Stimulated activated CD4-positive, alpha-beta T cell treated with anti-CD3 and anti-CD28 coated beads, Interleukin-4, amount 100 ng/mL, for 1 hour (primary cell): ENCODE measurements at places on chromosomes 2 and 18.

DNA sequence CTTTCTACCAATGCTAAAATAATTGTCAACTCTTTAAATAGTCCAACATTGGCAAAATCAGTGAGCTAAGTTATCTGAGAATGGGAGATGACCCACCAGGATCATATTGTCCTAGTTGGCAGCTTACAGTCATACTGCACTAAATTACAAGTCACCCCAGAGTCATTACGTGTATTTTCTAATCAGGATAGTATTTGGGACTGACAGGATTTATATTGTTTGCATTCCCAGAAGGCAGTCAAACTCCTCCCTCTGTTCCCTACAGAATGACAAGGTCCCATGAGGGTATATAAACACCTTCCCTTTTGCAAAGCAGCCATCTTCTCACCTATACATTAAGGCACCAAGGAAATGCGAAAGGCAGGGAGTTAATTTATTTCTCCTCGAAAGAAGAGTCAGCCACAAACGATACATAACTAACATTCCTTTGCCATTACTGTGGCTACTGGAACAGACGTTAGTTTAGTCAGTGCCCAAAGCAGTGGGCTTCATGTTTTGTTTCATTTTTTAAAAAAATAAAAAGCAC lies 125.3 kb downstream of the ANTXR1 start:
- DNase-seq, result no peak

- no peak for DNase-seq
These were observed 231.6 kb upstream of the ETAA1 start for GRCh38 chr2:67165523-67165990.

DNA sequence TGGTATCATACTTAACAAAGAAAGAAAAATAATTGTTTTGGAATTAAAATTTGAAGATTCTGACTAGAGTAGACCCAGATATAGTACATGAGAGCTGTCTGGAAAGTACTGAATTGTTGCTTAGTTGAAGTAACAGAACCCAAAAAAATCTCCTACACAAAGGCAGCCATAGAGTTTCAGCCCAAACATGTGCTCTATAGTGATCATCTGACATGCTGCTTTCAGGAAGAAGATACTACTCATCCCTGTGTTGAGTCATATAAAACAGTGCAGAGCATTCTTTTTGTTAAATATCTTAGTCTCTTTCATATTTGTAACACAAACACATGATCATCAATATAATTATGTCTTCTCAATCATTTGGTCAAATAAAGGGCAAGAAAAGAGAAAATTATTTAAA lies 84.8 kb upstream of the PTPRM start:
- no peak for DNase-seq

GRCh38 chr2:229930656-229931055 lies 8.4 kb downstream of the FBXO36 start:
- no peak for DNase-seq

DNA sequence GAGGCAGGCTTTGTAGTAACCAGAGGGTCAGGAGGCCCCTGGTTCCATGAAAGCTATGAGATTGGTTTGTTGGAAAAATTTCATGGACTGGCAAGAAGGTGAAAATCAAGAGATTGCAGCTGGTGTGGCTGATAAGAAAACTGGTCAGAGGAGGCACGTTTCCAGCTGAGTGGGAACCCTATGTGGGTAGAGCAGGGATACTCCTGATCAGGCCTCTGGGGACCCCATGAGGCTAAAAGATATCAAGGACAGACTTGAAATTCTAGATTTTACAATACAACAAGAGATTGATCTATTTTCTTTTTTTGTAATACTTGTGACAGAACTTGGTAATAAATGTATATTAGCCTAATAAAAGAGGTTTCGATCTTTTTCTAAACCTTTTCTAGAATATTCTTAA lies 1615.1 kb downstream of the DPP10 start:
- no peak for DNase-seq

- DNase-seq, result no peak
These were observed 1093.6 kb downstream of the SUCLG1 start for GRCh38 chr2:83365476-83365875.

- no peak for DNase-seq
These were observed 567.6 kb downstream of the KCNJ3 start for GRCh38 chr2:155266109-155266508.

DNA sequence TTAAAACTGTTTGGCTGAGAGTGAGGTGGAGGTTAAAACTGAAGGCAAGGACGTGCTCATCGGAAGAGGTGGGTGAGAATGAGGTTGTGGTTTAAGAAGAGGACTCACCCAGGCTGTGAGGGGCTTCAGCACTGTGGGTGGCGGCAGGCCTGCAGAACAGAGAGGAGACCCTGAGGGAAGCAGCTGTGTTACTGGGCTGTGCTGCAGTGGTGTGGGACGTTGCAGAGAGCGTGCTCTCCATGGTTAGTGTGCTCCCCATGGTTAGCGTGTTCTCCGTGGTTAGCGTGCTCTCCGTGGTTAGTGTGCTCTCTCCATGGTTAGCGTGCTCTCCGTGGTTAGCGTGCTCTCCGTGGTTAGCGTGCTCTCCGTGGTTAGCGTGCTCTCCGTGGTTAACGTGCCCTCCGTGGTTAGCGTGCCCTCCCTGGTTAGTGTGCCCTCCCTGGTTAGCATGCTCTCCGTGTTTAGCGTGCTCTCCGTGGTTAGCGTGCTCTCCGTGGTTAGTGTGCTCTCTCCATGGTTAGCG lies 68.5 kb upstream of the NFATC1 start:
- DNase-seq, result no peak

GRCh38 chr2:46999857-47000678 lies 84.5 kb upstream of the MCFD2 start:
- no peak for DNase-seq

DNA sequence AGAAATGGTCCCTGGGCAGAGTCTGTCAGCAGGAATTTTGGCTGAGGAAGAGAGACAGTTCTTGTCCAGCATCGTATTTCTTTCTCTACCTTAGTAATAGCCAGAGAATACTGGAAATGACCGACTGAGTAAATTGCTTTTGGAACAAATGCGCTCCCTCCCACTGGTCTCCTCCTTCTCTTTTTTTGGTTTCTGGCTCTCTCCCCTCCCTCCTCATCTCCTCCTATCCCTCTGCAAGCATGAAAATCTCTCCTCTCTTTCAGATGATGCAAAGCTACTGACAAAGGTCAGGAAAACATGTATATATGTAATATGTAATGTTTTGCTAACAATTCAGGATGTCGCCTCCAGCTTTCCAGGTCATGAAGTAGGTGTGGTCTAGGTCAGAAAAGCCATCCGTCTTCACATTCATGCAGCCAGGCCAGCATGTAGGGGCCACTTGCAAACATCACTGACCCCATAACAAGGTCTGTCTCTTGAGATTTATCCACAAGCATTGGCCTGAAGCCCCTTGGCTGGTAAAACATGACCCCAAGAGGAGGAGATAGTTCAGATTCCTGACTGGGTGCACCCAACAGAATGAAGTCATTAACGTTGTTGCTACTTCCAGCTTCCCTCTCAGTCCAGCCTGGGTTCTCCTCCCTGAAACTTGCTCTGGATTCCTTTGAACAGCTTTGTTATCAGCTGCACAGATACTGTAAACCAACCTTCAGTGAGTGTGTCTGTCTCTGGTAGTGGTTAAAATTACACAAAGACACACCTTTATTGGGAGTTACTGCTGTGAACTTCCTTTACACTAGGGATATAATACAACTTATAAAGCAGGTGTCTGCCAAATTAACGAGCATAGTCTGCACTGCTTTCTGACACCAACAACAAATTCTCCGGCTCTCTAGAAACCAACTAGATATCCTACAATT lies 864.4 kb upstream of the KLHL29 start:
- DNase-seq, result no peak

DNA sequence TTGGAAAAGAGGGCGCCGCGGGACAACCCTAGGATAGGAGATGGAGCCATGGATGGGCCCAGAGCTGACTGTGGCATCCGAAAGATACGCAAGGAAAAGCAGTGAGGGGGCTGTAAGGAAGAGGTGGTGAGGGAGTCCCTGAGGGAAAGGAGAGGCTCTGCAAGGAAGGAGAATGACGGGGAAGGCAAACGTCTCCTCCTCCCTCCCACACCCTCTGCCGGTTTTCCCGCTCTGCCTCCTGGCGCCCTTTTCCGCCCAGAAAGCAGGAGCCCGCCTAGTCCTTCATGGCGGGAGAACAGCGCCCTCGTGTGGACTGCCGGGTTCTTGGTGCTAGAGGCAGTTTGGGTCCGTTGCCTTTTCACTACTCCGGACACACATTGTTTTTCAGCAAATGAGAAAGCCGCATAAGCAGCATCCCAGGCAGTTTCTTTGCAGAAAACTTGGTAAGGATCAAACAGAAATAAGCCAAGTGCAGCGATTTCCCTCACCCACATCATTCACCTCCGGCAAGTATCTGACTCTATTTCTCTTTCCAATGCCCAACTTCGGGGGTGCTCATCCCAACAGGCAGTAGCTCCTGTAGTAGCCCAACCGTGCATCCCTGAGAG lies 200.4 kb downstream of the INO80D start:
- peak; percentile 60 for DNase-seq

DNA sequence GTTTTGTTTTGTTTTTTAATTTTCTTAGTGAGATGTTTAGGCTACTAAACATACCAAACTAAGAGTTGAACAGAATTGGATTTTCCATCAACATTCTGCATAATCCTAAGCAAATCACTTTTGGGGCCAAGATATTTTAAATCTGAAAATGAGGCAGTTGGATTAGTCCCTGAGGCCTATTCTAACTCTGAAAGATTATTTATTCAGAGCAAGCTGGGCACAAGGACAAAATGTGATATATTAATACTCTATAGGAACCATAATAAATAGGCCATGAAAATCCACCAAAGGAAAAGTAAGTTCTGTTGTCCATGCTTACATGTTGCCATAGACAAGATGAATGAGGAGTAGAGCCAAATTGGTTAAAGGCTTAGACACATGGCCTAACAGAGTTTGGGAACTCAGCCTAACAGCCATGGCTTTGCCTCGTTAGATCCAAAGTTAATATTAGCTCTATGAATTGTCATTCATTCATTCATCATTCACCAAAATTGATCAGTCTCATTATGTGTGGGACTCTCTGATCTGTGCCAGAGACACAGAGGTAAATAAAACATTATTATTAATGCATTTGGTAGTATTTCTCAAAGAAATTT lies 183.5 kb downstream of the SCG2 start:
- DNase-seq, result no peak

DNA sequence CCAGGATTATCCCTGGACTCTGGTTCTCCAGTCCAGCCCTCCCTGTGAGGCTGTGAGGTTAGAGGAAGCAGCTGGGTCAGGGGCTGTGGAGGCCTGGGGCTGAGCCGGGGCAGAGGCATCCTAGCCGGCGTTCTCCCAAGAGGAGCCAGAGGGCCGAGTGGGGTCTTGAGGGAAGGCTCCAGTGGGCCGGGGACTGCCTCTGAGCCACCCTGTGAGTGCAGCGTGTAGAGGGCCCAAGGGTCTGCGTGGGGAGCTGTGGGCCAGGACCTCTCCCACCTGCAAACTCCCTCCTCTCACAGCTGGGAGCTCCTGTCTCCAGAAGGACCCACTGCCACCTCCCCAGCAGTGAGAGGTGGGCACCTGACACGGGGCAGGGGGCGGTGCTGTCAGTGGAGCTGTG lies 41.0 kb downstream of the GLI2 start:
- no peak for DNase-seq

DNA sequence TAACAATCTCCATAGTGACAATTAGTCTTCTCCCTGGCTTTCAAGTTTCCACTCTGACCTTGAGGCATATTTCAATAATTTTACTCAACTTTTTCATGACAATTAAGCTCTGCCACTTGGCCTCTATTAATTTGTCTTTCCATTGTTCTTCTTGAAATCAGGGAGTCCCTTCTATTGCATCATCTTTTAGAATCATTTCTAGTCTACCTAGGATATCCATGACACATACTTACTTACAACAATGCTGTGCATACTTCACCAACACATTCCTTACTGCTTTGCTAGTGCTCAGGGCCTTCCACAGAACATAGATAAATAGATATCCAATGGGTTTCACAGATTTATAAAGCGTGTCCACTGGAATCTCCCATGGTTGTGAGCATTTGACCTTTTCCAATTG lies 331.5 kb upstream of the LRP1B start:
- DNase-seq, result no peak

DNA sequence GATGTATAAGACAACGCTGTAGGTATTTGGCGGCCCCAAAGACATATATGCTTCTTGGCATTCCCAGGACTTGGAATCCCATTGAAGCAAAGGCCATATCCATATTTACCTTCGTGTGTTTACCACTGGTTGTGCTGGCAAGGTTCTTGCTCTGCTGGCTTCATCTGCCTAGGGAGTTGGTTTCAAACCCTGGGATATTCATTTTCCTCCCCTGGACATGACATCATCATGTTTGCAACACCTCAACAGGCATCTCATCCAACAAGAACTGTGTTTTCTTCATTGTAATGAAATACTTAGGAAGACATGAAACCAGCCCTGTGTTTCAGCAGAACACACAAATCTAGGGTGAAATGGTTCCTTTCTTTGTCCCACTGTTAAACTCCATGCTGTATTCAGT lies 77.9 kb upstream of the PHLPP1 start:
- DNase-seq, result no peak

- DNase-seq, result no peak
These were observed 129.5 kb downstream of the RND3 start for GRCh38 chr2:150357770-150358467.

- DNase-seq, result no peak
These were observed 7.5 kb downstream of the MAP4K4 start for GRCh38 chr2:101704816-101705578.

- DNase-seq, result no peak
These were observed 58.2 kb downstream of the TWSG1 start for GRCh38 chr18:9392726-9393125.

- no peak for DNase-seq
These were observed 507.1 kb upstream of the TNP1 start for GRCh38 chr2:217366966-217367365.

- no peak for DNase-seq
These were observed 100.5 kb upstream of the SPRED2 start for GRCh38 chr2:65532937-65533336.

- no peak for DNase-seq
These were observed 874.4 kb downstream of the SUCLG1 start for GRCh38 chr2:83584672-83585071.

DNA sequence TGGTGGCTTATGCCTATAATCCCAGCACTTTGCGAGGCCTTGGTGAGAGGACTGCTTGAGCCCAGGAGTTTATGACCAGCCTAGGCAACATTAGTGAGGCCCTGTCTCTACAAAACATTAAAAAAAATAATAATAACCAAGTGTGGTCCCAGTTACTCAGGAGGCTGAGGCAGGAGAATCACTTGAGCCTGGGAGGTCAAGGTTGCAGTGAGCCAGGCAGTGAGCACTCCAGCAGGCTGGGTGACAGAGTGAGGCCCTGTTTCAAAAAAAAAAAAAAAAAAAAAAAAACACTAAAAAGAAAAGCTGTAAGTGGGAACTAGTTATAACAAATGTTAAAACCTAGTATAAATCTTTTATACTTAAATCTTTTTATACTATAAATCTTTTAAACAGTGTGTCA lies 146.2 kb upstream of the ITGA4 start:
- no peak for DNase-seq

DNA sequence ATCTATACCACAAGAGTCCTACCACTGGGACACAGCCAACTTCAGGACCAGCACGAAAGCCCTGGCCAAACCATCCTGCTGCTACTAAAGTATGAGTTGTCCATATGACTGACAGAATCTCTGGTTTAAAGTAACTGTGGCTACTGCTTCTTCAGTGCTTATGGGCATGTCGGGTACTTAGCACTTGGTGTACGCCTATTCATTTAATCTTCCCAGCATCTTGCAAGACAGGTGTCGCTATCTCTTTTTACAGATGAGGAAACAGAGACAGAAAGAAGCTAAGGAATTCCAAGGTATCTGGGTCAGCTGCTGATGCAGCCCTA lies 203.4 kb upstream of the ID2 start:
- no peak for DNase-seq
